ENCODE measurements at places on chromosomes 6 and 20.
A peak's percentile ranks its signal among the peaks of the same experiment; 100 is the strongest.

DNA sequence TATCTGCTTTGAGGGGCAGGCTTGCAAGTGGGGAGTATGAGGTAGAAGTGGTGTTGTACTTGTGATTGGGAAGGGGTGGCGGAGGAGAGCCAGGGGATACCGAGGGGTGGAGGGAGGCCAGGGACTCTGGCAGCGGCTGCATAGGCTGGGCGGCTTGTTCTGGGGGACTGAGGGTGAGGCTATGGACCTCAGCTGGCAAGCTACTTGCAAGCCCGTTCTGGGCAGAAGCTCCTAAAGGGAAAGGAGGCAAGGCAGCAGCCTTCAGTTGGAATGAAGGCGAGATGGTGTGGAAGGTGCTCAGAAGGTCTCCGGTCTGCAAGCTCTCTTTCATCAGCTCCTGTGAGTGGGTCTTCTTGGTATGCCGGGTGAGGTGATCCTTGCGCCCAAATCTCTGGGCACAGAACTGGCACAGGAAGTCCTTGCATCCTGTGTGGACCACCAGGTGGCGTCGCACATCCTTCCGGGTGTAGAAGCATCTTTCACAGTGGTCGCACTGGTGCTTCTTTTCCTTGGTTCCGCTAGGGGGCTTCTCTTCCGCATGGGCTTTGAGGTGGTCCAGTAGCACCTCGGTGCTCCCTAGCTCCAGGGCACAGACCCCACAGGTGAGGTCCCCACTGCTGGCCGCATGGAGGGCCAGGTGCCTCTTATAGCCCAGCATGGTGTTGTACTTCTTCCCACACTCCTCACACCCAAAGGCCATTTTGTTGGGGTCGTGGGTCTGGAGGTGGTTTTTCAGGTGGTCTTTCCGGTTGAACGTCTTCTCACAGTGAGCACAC lies 66.0 kb downstream of the PLAGL1 start:
- peak; percentile 51 for DNase-seq

DNA sequence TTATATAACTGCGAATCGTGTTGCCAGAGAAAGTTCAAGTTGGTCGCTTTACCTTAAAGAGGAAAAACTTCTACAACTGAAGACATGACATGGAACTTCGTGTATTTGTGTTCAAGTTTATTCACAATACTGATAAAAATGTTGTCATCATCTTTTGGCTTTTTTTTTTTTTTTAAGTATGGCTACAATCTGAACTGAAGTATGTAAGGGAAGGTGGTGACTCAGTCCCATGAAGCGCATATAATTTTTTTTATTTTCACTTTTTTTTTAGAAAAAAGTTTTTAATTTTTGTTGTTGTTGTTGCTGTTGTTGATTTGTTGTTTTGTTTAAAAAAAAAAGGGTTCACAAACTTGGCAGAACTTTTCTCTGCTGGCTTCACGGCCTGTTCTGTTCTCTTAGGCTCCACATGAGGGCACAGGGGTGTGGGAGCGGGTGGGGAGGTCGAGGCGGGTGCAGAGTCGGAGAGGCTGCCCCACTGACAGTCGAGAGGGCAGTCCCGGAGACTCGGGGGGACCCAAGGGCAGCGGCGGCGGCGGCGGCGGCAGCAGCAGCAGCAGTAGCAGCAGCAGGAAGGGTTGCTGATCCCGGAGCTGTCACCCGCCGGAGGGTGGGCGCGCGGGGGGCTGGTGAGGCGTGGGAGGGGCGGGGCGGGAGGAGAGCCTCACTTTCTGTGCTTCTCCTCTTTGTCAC lies 17.0 kb downstream of the TFAP2A start:
- no peak for DNase-seq

DNA sequence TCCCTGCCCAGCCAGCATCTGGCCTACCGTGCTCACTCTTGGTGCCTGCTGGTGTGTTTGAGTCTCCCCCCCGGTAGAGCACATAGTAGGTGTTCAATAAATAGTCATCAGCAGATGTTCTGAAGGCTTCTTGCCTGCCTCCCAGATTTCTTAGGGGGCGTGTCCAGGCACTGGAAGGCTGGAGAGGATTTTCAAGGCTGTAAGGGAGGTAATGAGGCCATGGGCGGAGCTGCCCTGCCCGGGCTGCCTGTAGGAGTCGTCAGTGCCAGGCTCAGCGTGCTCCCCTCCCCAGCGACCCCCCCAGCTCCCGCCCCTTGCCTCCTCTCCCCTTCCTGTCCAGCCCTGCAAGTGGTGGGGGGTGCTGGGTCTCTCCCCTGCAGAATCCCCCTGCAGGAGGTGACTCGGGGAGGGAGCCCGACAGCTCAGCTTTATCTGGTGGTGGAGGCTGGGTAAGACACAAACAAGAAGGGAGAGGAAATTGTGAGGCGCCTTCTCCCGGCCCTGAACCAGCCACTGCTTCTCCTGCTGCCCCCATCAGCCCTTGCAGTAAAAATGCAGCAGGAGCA lies 55.9 kb downstream of the BCAS4 start:
- no peak for DNase-seq

GRCh38 chr6:79546186-79546585 lies 9.0 kb upstream of the LCA5 start:
- DNase-seq: no peak

GRCh38 chr20:14764511-14765369 lies 427.3 kb upstream of the FLRT3 start:
- DNase-seq: no peak

DNA sequence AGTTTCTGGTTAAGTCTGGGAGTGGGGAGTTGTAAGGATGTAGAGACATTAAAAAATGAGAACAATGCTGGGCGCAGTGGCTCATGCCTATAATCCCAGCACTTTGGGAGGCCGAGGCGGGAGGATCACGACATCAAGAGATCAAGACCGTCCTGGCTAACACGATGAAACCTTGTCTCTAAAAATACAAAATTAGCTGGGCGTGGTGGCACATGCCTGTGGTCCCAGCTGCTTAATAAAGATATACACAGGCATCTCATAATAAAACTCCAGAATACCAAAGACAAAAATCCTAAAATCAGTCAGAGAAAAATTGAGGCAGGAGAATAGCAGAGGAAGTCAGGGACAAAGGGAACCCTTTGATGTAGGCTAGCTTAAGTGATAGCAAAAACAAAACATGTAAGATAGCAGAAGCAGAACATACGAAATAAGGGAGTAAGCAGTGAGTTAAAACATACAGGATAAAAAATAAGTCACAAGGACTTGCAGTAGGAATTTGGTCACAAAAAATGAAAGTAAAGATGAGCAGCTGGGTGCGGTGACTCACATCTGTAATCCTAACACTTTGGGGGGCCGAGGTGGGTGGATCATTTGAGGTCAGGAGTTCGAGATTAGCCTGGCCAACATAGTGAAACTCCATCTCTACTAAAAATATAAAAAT lies 23.6 kb downstream of the DDX43 start:
- DNase-seq: no peak

- peak; percentile 82 for DNase-seq
Observed at GRCh38 chr6:91045161-91045560, 458.3 kb upstream of the MAP3K7 start.

GRCh38 chr6:164661716-164662115 lies 647.7 kb downstream of the C6orf118 start:
- DNase-seq: no peak

GRCh38 chr6:123804014-123804786 lies 535 bp downstream of the NKAIN2 start:
- DNase-seq: peak; percentile 46

DNA sequence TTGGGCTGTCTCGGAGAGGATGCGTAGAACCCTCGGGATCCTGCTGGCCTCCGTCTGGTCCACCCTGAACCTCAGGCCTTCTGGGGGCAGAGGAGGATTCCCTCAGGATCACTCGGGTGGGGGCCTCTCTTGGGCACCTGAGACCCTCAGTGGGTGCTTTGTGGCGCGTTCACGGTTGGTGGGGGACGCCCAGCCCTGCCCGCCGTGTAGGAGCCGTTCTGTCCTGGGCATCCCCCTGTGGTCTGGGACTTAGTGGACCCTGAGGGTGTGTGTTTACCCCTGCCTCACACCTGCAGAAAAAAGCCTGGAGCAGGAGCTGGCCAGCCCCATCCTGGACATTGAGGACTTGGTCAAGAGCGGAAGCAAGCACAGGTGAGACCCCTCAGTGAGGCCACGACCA lies 7.6 kb downstream of the RTEL1 start:
- DNase-seq: no peak

DNA sequence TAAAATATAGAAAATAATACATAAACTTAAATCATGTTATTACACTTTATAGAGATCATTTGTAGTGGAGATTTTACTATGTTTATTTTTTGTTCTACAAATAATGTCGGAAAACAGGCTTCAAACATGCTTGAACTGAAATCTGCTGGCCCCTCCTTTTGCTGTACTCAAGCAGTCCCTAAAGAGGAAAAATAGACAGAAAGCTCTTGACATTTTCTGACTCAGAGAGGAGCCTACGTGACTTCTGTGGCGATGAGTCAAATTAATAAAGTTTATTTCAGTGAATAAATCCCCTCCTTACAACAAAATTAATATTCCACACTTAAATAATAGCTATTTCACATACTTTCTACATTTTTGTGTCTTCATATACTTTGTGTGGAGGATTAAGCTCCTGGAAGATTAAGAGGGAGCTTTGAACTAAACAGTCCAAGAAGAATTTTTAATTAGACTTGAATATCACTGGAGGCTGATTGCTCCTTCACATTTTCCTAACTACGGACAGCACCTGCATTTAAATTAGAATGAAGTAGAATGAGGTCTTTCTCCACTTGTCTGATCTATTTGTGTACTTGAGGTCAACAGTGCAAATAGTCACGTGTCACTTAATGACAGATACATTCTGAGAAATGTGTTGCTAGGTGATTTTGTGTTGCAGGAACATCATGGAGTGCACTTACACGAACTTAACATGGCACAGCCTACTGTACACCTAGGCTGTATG lies 1.7 kb upstream of the TREM1 start:
- no peak for DNase-seq

GRCh38 chr20:33076662-33077372 lies 2.6 kb upstream of the BPIFB4 start:
- no peak for DNase-seq

DNA sequence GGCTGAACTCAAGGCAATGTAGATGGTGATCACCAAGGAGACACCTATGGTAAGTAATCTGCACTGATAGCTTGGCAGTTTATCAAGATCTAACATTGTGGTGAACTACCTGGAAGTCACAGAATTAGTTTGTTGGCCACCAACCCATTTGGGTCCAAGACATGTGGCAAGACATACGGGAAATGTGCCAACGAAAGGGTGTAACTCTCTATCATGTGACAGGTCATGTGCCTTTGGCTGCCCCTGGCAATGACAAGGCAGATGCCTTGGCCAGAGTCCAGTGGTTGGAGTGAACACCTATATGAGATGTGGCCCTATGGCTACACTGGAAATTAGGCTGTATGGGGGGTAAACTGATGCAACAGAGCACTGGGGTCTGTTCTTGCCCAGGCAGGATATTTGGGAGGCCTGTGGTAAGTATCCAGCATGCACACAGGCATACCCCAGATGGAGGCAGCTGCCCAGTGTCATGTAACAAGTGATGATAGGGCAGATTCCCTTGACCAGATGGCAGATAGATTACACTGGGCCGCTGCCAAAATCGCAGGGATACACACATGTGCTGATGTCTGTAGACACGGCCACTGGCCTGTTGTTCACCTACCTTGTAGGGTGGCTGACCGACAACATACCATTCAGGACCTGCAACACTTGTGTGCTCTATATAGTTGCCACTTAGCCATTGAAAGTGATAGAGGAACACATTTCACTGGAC lies 35.5 kb upstream of the HSF2 start:
- no peak for DNase-seq

- DNase-seq: peak; percentile 80
Observed at GRCh38 chr20:63265891-63266515, 6.6 kb upstream of the ARFGAP1 start.

DNA sequence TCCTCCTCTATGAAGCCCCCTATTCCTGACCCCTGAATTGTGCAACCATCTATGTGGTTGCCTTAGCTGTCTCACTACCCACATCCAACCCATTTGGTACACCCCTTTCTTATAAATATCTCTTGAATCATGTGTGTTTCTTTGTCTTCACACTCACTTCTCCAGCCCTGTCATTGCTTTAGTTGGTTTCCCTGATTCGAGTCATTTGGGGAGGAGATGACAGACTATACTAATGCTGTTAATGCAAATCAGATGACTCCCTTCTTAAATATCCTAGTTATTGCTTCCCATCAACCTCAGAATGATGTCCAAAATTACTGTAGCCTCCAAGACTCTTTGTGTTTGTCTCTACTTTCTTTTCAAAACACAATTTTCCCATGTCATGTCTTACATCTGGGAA lies 23.0 kb downstream of the SLC35D3 start:
- no peak for DNase-seq

GRCh38 chr6:30810813-30811339 lies 66.5 kb upstream of the IER3 start:
- DNase-seq: no peak

GRCh38 chr20:2871111-2871465 lies 2.2 kb upstream of the PTPRA start:
- peak; percentile 53 for DNase-seq

GRCh38 chr20:13819885-13820645 lies 35.2 kb downstream of the NDUFAF5 start:
- peak; percentile 29 for DNase-seq

- no peak for DNase-seq
Observed at GRCh38 chr6:137874204-137875057, 7.4 kb downstream of the TNFAIP3 start.

GRCh38 chr6:106167096-106167814 lies 81.1 kb downstream of the PRDM1 start:
- DNase-seq: no peak

- DNase-seq: peak; percentile 98
Observed at GRCh38 chr6:73521351-73521985, 636 bp upstream of the EEF1A1 start.

GRCh38 chr20:46967646-46968045 lies 73.0 kb downstream of the EYA2 start:
- no peak for DNase-seq

- no peak for DNase-seq
Observed at GRCh38 chr6:100889351-100889750, 8.2 kb upstream of the ASCC3 start.

DNA sequence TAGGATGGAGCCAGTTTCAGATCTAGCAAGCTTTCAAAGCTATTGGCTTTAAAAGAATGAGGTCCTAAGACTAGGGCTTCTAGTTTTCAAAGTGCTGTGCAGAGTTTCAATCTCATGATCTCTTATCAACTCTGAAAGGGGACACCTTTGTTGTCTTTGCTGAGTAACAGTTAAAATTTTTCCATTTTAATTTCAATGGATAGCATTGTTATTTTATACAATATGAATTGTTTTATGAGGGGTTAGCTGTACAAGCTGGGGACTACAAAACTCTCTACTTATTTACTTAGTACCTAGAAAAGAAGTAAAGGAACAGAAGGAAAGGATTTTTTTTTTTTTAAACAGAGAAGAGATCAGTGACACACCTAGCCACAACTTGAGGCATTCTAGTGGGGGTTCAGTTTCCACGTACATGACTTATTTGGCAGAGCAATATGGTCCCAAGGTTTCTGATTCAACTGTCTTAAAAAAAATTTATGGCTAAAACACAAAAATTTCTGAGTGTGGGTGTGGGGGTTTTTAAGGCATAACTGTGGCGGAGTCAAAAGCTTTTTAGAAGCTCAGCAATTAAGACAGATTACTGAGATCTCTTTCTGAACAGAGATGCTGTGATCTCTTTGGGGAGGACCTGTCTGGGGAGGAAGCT lies 46.1 kb upstream of the JAG1 start:
- no peak for DNase-seq

Data from muscle of back (tissue), 13 donors.